ENCODE measurements at places on chromosomes 2 and 18.

GRCh38 chr2:46195819-46196218 lies 101.4 kb upstream of the EPAS1 start:
- no peak for DNase-seq

- DNase-seq, result no peak
Measured at GRCh38 chr2:186345745-186346144, 140.3 kb upstream of the ZC3H15 start.

GRCh38 chr2:88656690-88657089 lies 29.4 kb upstream of the EIF2AK3 start:
- no peak for DNase-seq

- DNase-seq, result no peak
Measured at GRCh38 chr2:231936491-231936890, 10.3 kb upstream of the NPPC start.

DNA sequence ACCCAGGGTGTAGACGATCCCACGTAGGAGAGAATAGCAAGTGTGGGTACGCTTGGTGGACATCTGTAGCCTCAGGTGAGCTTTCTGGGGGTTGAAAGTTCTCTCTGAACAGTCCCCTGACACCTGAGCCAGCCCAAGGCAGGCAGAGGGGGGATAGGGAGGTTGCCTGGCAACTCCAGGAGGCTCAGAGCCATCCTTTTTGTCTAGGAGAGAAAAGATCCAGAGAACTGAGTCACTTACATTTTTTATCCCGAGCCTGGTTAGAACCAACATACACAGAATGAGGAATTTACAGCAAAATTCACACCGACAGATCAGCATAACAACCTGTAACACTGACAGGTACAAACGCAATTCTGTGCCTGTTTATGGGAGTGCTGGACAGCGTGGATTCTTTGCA lies 113.2 kb downstream of the SH3BP4 start:
- no peak for DNase-seq
